Stimulated activated CD4-positive, alpha-beta T cell treated with anti-CD3 and anti-CD28 coated beads, Interleukin-4, amount 100 ng/mL, for 24 hours (primary cell): ENCODE measurements at places on chromosomes 2 and 18.

DNA sequence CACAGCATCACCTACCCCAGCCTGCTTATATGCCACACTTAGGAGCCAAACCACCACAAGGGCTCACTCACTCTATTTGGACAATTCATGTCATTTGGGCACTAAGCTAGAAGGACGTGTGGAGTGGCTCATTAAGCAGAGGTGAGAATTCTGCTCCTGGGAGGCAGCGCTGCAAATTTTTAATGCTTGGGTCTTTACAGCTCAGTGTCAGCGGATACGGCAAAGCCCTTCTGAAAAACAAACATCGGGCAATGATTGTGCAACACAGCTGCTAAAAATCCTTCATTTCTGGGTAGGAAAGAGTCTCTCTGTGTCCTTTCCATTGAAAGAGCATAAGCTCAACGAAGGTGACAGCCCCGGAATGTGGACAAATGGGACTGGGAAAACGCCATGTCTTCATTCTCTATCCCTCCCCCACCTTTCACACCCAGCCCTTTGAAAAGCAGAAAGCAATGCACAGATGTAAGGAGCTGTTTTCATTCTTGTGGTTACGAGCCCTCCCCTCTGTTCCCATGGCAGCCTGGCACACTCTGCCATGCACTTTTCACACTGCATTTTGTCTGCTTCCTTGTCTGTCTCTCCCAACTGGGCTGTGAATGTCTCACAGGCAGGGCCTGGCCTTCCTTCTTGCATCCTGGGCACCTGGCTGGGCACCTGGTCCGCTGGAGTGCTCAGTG is 16.0 kb downstream of the TMEM177 start:
- DNase-seq, result no peak

DNA sequence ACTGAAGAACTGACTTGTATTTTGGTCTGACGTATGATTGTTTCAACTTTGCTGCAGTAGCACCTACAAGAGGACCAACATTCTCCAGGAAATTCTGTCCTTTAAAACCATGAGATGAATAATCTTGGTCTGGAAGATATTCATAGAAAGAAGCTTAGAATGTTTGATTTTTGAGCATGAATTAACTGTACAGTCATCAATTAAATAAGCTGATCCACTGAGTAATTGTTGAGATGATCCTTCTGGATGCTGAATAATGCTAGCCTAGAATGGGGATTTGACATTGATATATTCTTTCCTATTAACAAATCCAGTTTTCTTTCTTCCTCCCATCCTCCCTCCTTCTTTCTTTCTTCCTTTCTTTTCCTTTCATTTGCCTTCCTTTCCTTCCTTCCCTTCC is 39.0 kb upstream of the CDK5R2 start:
- DNase-seq, result no peak

GRCh38 chr2:165970663-165971062 is 17.1 kb upstream of the TTC21B start:
- no peak for DNase-seq

GRCh38 chr2:63882395-63883105 is 40.9 kb downstream of the UGP2 start:
- no peak for DNase-seq

DNA sequence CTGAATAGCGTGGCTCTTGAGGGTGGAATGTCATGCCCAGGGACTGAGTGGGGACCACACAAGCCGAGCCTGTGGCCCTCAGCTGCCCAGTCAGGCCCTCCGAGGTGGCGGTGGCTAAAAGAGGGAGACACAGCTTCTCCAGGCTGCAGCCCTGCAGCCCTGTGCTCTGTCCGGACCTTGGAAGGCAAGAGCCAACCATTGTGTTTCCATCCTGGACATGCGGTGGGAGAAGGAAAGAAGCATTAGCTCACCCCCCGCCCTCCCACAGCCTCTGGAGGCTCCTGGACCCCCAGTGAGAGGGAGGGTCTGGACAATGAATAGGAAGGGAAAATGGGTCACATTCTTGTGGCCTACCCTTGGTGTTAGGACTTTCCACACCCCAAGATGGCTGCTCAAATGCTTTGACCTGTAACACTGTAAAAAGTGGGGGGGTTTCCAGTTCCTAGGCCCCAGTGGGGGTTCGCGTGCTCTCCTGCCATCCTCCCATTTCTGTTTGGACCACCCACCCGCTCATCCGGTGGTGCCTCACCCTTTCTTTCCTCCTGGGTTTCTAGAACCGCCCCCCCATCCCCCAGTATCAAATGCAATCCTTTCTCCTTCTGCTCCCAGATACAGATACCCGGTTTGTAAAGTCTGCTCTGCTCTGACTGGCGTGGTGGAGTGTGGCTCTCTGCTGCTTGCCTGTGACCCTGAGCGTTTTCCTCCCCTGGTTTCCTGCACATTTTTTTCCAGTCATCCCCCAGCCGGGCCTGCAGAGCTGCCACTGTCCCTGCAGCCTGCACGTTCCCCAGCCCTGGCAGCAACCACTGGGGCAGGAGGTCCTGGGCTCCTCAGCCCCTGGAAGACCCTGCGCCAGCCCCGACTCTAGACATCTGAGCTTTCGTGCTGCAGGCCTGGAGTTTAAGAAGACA is 36.3 kb upstream of the SMAD7 start:
- no peak for DNase-seq

GRCh38 chr2:215817046-215817445 is 196.3 kb downstream of the MREG start:
- no peak for DNase-seq

GRCh38 chr2:166091439-166091838 is 36.4 kb downstream of the SCN1A start:
- no peak for DNase-seq

DNA sequence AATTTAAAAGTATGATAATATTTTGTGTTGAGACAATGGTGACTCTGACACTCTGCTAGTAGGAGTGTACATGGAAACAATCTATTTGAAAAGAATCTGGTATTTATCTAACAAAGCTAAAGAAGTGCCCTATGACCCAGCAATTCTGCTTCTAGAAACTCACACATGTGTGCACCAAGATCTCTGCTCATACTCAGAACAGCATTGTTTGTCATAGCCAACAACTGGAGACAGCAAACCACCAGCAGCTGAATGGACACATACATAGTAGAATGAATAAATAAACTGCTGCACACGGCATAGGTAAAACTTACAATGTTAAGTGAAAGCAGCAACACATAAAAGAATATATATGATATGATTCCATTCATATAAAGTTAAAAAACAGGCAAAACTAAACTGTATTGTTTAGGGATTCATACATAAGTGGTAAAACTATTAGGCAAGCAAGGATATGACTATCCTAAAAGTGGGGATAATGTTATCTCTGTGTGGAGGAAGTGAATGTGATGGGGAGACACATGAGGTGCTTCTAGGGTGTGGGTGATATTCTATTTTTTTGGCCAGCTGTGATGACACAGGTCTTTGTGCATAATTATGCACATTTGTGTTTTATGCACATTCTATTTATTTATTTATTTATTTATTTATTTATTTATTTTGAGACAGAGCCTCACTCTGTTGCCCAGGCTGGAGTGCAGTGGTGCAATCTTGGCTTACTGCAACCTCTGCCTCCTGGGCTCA is 71.1 kb downstream of the RFTN2 start:
- no peak for DNase-seq

GRCh38 chr2:79373358-79374130 is 139.3 kb upstream of the CTNNA2 start:
- DNase-seq, result no peak

DNA sequence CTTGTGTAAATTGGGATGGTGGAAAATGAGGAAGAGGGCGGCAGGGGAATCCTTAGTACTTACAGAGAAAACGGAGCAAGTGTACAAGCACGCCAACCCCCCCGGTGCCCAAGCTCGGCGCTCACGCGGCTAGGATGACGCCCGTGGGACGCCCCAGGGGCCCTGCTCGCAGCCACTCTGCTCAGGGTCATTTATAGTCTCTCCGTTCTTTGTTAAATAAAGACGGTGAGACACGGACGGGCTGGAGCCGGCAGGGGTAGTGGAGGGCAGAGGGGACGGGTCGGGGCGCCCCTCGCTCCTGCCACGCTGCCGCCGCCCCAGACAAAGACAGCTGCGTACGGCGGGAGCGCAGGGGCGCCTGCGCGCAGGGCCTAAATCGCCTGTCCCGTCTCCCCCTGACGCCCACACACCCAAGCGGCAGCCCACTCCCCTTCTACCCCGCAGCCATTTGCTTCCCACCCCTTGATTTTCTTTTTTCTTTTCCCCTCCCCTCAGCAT is 37.8 kb downstream of the PCBP1 start:
- DNase-seq, result peak; percentile 70

DNA sequence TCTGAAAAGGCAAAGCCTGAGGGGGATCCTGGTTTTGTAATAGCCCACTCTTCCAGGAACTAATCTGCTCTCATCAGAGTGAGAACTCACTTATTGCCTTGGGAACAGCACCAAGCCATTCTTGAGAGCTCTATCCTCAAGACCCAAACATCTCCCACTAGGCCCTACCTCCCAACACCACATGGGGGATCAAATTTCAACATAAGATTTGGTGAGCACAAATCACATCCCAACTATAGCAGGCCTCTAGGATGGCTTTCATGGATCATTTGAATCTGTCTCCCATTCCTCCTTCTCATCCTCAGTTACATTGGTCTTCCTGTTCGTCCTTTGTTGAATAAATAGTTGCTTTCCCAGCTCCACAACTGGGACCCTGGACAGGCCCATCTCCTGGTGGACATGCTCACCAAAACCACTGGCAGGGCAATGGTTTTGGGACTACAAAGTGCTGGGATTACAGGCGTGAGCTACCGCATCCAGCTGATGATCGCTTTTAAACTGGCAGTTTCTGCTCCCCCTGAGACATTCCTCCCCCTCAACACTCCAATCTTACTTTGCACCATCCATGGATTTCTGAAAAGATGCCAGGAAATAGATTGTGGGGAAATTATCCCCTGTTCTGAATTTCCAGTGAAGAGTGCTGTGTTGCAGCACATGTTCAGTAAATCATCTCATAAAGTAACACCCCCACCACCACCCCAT is 42.6 kb downstream of the MCFD2 start:
- DNase-seq, result no peak

GRCh38 chr2:50957896-50958295 is 74.0 kb downstream of the NRXN1 start:
- DNase-seq, result no peak
